ENCODE measurements at places on chromosomes 7 and 10. TPM values are rescaled to one million over a fixed set of nuclear protein-coding genes. Genes with fewer than 3 reads are reported as not detected.
A peak's percentile ranks its signal among the peaks of the same experiment; 100 is the strongest.

TAS2R5 gene
- polyA plus RNA-seq, result 8.2 TPM

GRCh38 chr10:112442063-112442462 lies 4.7 kb downstream of the ZDHHC6 start:
- DNase-seq, result no peak

DNA sequence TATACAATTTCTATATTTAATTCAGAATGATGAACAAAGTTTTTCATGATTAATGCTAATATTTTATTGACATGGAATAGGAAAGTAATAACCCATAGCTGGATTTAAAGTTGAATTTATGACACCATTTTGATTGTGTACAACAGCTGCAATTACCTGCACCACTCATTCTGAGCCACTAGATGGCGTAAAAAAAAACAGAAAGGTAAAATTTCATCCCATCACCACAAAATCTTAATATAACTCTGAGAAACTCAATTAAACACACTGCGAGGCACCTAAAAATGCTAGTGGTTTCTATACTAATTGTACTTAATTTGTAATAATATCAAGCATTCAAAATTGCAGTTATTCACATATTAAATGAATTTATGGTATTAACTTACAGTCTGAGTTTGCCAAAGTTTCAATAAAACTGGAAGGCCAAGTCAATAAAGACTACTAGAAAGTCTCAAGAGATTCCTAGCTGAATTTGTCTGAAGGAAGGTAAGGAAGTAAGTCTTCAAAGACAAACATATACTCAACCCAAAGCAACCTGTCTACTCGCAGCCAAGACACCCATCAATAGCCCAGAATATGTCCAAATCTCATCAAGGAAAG lies 182.5 kb downstream of the SKAP2 start:
- DNase-seq, result peak; percentile 55

DNA sequence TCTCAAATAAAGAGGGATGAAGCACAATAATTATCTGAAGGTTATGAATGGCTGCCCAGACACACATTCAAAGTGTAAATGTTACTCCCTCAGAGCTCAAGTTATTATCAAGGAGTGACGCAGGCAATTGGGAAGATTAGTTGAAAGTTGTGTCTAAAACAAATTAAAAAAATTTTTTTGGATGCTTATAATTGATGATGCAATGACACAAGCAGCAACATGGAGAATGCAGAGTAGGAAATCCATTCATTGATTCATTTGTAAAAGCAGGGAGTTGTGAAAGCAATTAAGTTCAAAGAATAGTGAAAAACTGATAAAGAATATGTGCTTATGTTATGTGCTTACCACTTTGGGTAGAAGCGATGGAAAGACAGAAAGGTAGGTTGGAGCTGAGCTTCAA lies 120.4 kb downstream of the CDK6 start:
- no peak for DNase-seq

RBM20 gene
- 5.3 TPM for polyA plus RNA-seq

- no peak for DNase-seq
These were observed 128.6 kb upstream of the LRRN3 start for GRCh38 chr7:110962374-110962773.

Data from left kidney (tissue), 8 donors.